Substantia nigra (tissue), 51 donors: ENCODE measurements at places on chromosomes 3 and 15.

GRCh38 chr3:118527514-118528044, 507.1 kb downstream of the IGSF11 start:
- no peak for DNase-seq

DNA sequence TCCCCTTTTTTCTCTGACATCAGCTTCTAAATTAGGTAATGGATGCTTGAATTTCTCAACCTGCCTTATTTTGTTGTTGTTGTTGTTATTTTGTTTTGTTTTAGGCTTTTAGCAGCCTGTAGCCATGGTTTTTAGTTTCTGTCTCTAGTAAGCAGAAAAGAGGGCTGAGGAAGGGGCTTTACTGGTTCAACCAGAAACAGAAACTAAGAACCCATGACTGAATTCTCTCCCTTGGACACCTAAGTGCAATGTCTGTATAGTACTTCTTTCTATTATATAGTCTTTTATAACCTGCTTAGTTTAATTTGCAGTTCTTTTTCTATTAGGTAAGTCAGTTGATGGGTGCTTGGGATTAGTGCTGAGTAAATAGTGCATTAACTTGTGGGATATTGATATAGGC, 129.0 kb downstream of the BBX start:
- DNase-seq = no peak

GRCh38 chr3:188362405-188362831, 208.5 kb downstream of the LPP start:
- DNase-seq = no peak

DNA sequence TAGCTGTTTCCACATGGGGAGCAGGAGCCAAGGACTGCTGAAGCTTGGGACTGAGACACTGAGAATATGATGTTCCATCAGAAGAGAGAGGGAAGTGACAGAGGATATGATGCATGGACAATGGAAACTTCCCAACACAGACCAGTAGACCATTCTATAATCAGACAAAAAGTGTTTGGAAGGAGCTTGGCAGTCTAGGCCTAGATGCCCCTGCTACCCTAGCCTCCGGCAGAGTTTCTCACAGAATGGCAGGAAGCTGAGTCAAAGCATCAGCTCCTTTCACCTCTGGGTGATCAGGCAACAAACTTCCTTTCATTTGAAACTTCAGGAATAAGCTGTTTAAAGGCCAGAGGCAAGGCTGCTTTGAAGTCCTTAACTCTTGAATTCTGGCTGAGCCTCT, 222.0 kb downstream of the NEK10 start:
- DNase-seq = no peak

GRCh38 chr3:87833039-87833377, 225.8 kb downstream of the CGGBP1 start:
- DNase-seq = no peak

- DNase-seq = no peak
These were observed 1040.8 kb upstream of the SEMA6D start for GRCh38 chr15:46676233-46677206.

- no peak for DNase-seq
These were observed 26.3 kb downstream of the KLHL6 start for GRCh38 chr3:183529185-183529584.
